ENCODE measurements at places on chromosomes 11 and 22. TPM values are rescaled to one million over a fixed set of nuclear protein-coding genes. Genes with fewer than 3 reads are reported as not detected.

DNA sequence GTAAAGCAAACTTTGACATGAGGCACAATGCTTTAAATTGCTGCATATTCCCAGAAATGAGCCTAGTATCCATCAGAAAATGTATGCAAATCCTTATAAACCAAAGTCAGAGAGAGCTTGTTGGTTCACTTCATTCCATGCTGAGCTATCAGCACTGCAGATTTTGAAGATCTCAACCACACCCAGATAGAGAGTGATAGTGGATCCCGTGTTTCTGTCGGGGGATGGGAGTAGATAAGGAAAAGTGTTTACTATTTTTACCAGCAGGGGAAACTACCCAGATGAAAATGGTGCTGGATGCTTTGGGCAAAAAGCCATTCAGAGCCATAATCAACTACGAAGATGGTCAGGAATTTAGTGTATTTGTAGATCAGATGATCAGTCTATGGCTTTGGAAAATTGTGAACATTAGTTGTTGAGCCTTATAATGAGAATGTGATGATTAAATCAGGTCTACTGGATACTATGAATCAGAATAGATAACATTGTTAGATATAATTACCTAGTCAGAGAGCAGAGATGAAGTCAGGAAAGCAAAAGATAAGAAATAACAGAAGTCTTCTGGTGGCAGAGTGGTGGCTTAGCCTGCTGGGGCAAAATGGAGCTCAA, 10.8 kb downstream of the OR51B6 start:
- no peak overlapping the region for H3K4me3 ChIP-seq
- no peak for DNase-seq
- H3K4me1 ChIP-seq, result no peaks in the 10 kb centered on the region

Gene DRD4
- polyA plus RNA-seq, result 0.28 TPM

GRCh38 chr11:70146895-70147520, 56.1 kb upstream of the FADD start:
- H3K4me3 ChIP-seq, result no peak overlapping the region
- H3K4me1 ChIP-seq, result peaks cover under 1% of the 10 kb centered on the region
- no peak overlapping the region for H3K27ac ChIP-seq
- DNase-seq, result no peak

DNA sequence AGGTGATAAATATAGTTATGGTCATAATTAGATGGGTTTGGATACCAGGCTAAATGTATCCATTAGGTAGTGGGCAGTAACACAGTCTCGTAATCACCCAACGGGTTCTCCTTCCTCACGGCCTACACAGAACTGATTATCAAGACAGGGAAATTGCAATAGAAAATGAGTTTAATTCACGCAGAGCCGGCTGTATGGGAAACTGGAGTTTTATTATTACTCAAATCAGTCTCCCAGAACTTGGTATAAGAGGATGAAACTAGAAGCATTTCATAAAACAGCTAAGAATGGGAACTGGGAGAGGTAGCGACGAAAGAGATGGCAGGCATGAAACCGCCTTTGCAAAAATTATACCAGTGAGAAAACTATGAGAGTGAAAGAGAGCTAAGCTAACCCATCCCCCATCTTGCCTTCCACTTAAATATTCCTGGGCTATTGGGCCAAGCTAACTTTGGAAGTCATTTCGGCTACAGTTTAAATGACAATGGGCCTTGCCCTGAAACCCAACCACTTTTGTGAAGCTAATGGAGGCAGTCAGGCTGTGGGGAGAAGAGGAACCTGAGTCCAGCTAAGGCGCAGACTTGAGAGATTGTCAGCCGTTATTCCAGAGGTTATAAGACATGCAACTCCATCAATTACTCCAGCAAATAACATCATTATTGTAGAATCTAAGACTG, 29.6 kb downstream of the CTSC start:
- no peak overlapping the region for H3K27ac ChIP-seq
- peaks cover 18% of the 10 kb centered on the region for H3K4me1 ChIP-seq
- H3K4me3 ChIP-seq, result no peak overlapping the region
- H3K36me3 ChIP-seq, result no peaks in the 10 kb centered on the region
- no peaks in the 10 kb centered on the region for H3K27me3 ChIP-seq

Gene SLC22A8
- not detected for polyA plus RNA-seq
